ENCODE measurements at places on chromosomes 11 and 22.

DNA sequence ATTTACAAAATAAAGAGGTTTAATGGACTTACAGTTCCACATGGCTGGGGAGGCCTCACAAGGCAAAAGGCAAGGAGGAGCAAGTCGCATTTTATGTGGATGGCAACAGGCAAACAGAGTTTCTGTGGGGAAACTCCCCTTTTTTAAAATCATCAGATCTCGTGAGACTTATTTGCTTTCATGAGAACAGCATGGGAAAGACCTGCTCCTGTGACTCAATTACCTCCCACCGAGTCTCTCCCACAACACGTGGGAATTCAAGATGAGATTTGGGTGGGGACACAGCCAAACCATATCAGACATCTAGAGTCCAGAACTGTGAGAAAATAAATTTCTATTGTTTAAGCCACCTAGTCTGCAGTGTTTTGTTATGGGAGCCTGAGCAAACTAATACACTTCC lies 80.8 kb downstream of the ME3 start:
- no peak for DNase-seq

- no peak for DNase-seq
Measured at GRCh38 chr11:4090258-4090657, 4.3 kb upstream of the RRM1 start.

GRCh38 chr11:120798854-120799253 lies 225.0 kb upstream of the TBCEL start:
- DNase-seq, result no peak

GRCh38 chr11:100445231-100445735 lies 241.8 kb upstream of the ARHGAP42 start:
- peak; percentile 17 for DNase-seq

GRCh38 chr11:34250732-34251588 lies 106.8 kb downstream of the ABTB2 start:
- DNase-seq, result no peak

All from NCI-H748 treated with DMSO at 0.1 percent for 48 hours (cell line).